ENCODE measurements at places on chromosomes 1 and 21.

DNA sequence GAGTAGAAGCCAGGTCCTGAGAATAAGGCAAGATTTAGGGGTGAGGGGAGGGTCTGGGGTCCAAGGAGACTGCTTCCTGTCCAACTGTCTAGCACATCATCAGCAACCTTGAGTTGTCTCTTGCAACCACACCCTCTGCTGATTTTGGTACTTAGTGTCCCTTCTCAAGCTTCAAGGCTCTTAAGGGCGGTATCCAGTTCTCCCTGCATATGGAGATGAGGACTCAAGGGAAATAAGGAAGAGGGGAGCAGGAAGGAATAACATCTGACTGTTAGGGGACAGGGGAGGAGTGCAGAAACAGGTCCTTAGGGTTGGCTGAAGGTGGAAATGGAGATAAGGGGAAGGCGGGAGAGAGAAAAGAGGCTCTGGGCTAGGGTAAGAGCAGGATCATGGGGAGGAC, 12.3 kb downstream of the MYOG start:
- no peaks in the 10 kb centered on the region for H3K27me3 ChIP-seq
- H3K4me1 ChIP-seq, result no peaks in the 10 kb centered on the region
- H3K36me3 ChIP-seq, result no peaks in the 10 kb centered on the region
- no peak for DNase-seq
- H3K27ac ChIP-seq, result no peak overlapping the region
- no peak overlapping the region for H3K4me3 ChIP-seq

GRCh38 chr1:53553734-53554509, 94.7 kb downstream of the DMRTB1 start:
- H3K27ac ChIP-seq, result no peak overlapping the region
- no peaks in the 10 kb centered on the region for H3K4me1 ChIP-seq
- DNase-seq, result no peak
- H3K36me3 ChIP-seq, result no peaks in the 10 kb centered on the region

DNA sequence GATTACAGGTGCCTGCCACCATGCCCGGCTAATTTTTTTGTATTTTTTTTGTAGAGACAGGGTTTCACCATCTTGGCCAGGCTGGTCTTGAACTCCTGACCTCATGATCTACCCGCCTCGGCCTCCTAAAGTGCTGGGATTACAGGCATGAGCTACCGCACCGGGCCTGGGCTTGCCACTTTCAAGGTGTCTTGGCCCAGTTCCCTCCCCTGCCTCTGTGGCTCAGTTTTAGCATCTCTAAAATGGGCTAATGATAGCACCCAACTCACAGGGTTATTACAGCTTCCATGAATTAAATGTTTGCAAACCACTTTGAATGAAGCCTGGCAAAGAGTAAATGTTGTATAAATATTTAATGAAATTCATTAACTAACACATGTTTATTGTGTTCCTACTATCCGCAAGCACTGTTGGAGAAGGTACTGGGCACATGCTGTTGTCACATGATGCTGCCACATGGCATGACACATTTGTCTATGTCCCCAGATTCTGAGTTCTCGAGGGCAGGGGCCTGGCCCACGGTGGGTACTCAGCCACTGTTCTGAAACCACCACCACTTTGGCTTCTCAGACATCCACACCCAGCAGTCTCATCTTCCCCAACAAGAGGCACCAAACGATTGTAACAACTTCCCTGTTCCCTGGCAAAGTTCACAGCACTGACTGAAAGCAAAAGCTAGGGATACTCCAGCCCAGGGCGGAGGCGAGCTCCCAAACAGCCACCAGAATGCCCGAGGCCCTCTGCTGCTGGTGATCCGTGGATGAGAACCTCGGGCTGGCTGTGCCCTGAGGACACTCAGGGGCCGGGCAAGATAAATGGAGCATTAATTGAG, 9.7 kb downstream of the IFFO2 start:
- H3K4me3 ChIP-seq, result no peak overlapping the region
- no peaks in the 10 kb centered on the region for H3K36me3 ChIP-seq
- no peak for DNase-seq
- peaks cover 88% of the 10 kb centered on the region for H3K4me1 ChIP-seq

DNA sequence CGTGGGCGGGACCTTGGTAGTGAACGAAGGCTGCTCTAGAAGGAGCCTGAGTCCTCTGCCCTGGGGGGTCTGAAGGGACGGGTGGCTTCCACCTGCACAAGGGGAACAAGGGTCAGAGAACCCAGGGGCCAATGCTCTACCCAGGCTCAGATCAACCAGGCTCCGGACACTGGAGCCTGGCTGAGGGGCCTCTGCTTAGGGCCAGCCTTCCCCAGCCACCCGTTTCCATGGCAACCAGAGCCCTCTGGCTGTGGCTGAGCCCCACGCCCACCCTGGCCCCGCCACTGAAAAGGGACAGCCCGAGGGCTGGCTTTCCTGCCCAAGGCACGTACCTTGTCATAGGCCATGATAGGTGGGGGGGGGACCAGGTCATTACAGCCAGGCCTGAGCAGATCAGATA, 724.6 kb downstream of the PTPRU start:
- no peak overlapping the region for H3K27ac ChIP-seq
- DNase-seq, result no peak
- no peaks in the 10 kb centered on the region for H3K27me3 ChIP-seq
- H3K4me3 ChIP-seq, result no peak overlapping the region
- H3K36me3 ChIP-seq, result no peaks in the 10 kb centered on the region
- no peaks in the 10 kb centered on the region for H3K4me1 ChIP-seq

GRCh38 chr1:35085421-35085820, 6.2 kb downstream of the ZMYM1 start:
- no peaks in the 10 kb centered on the region for H3K27me3 ChIP-seq
- no peak overlapping the region for H3K27ac ChIP-seq
- no peaks in the 10 kb centered on the region for H3K36me3 ChIP-seq
- no peak overlapping the region for H3K4me3 ChIP-seq

DNA sequence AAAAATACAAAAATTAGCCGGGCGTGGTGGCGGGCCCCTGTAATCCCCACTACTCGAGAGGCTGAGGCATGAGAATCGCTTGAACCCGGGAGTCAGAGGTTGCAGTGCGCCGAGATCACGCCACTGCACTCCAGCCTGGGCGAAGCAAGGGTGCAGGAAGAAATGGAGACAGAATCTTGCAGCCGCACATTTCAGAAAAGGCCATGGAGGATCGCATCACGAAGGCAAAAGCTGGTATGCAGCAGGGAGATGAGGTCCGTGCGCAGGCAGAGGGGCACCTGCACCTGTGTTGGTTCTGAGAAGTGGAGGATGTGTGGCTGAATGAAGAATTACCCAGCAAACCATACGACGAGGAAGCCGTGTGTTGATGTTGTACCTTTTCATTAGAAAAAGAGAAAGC, 53.0 kb upstream of the ABCG1 start:
- H3K4me1 ChIP-seq, result peaks cover 7% of the 10 kb centered on the region
- no peak overlapping the region for H3K4me3 ChIP-seq

Data from naive thymus-derived CD4-positive, alpha-beta T cell (primary cell).